H9 (cell line): ENCODE measurements at places on chromosomes 1 and 21. TPM values are rescaled to one million over a fixed set of nuclear protein-coding genes. Genes with fewer than 3 reads are reported as not detected.
A peak's percentile ranks its signal among the peaks of the same experiment; 100 is the strongest.

Gene ICOSLG
- 6.6 and 6.8 TPM in 2 replicates for total RNA-seq

Gene OR2T2
- not detected in 2 replicates for total RNA-seq

Gene F5
- total RNA-seq, result 0.04 TPM in 2 replicates

Gene NUF2
- total RNA-seq, result 25.2 and 30.7 TPM in 2 replicates

Gene FALEC
- total RNA-seq, result not detected in 2 replicates

Gene CELA3B
- total RNA-seq, result not detected in 2 replicates

Gene AHDC1
- 23.7 and 29.4 TPM in 2 replicates for total RNA-seq

Gene SMCP
- total RNA-seq, result not detected in 2 replicates

Gene ZNF648
- total RNA-seq, result 1.1 and 1.4 TPM in 2 replicates

DNA sequence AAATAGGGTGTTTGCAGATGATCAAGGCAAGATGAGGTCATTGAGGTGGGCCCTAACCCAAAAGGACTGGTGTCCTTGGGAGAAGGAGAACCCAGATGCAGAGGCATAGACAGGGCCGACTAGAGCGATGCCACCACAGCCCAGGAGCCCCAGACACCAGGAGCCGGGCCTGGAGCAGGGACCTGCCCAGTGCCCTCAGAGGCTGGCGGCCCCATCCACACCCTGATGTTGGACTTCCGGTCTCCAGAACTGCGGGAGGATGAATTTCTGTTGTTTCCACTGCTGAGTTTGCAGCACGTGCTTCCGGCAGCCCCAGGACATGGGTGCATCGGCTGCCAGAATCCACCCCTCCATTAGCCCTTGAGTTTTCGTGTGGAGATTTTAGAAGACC, 7.2 kb upstream of the ACTRT2 start:
- DNase-seq, result no peak

DNA sequence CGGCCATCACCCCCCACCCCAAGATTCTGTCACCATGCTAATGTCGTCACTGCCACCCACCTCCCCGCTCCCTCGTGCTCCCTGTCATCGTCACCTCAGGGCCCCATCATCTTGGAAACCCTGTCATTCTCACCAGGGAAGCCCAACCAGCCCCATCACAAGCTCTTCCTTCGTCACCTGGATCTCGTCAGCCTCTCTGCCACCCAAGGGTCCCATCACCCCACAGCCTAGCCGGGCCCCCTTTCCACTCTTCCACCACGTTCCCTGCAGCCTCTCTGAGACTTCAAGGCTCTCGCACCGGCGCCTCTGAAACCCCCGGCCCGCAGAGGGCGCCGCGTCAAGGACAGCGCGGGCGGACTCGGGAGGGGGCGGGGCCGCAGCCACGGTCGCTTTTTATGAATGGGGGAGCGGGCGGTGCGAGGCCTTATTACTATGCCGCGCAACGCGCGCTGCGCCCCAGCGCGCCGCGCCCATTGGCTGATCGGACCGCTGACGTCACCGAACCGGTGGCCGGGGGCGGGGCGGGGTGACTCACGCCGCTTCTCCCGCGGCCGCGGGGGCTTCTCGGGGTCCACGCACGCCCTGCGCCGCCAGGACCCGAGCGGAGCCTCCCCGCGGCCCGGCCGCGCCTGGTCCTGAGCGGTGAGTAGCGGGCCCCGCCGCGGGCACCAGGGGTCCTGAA, at the start of gene GPR3:
GPR3 (plus strand) TSS at position 527 of the 682 bp plus-strand sequence. CDS start 1,177 bp downstream, outside the sequence.
- DNase-seq, result peak; percentile 93

DNA sequence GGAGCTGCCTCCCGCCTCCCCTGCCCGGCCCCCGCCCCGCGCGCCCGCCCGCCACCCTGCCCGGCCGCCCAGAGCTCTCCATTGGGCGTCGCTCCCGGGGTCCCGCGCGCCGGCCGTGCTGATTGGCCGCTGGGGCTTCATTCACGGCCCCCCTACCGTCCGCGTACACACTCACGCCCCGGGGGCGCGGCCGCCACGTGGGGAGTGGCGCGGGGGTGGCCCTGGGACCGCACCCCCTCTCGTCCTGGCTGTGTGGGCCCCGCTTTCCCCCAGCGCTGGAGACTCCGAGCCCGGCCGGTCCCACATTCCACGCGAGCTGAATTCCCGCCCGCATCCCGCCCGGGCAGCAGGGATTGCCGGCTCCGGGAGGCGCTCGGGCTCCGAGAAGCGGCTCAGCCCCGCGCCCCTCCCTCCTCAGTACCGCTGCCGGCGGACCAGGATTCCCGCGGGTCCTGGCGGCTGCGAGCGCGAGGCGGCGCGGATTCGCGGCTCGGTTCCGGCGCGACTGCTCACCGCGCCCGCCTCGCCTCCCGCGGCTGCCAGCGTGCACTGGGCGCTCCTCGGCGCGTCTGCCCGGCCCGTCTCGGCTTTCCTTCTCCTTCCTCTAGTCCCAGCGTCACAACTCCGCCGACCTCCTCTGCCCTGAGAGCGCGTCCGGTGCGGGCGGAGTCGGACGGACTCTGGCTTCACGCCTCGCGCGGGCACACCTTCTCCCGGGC, 450 bp upstream of the POU3F1 start:
- DNase-seq, result peak; percentile 90

DNA sequence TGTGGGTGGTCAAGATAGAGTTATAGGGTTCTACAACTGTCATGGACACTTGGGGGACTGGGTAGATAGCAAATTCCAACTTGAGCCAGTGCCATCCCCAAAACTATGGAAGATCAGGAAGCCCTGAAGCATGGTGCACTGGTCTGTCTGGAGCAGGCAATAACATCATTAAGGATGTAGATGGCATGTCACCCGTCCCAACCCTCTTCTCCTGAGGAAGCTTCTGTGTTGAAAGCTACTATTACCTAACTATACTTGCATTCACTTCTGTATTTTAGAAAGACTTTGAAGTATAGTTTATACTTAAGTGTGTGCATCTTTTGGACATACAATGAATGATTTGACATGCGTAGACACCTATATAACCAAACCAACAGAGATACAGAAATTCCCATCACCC, 32.9 kb downstream of the RABIF start:
- no peak for DNase-seq

GRCh38 chr21:27275294-27275927, 308.5 kb upstream of the ADAMTS5 start:
- no peak for DNase-seq

DNA sequence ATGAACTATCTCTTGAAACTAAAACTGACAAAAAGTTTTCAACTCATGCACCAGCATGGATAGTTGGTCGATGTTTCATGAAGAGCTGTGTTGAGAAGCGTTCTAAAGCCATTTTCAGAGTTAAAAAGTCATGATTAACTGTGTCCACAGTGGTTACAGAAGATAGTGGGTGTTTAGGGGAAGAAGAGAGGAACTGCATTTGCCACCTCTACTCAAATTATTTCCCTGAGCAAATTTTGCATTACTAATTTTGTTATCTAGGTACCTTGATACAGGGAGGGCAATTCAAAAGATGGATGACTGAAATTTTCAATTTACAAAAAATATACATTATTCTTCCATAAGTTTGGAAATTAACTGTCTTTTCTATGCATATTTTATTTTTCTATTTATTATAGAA, 15.5 kb downstream of the SAMSN1 start:
- DNase-seq, result no peak

GRCh38 chr1:187275346-187275745, 446.6 kb downstream of the PLA2G4A start:
- no peak for DNase-seq

GRCh38 chr21:29656504-29657239, 283.1 kb downstream of the GRIK1 start:
- DNase-seq, result no peak

DNA sequence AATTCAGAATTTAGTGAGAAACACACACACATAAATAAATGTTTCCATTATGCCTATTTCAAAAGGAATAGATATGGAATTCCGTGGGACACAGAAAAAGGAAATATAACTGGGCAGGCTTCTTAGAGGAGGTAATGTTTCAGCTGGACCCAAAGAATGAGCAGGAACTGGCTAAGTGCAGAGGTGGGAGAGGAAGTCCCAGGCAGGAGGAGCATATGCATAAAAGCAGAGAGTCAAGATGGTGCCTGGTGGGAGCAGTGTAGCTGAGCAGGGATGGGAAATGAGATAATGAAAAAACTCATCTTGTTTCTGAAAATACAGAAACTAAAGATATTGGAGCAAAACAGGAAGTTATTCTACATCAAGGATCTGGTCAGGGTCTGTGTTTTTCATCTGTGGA, 115.2 kb upstream of the MAGI3 start:
- no peak for DNase-seq

- no peak for DNase-seq
Observed at GRCh38 chr1:51973587-51974474, 16.7 kb downstream of the RAB3B start.

DNA sequence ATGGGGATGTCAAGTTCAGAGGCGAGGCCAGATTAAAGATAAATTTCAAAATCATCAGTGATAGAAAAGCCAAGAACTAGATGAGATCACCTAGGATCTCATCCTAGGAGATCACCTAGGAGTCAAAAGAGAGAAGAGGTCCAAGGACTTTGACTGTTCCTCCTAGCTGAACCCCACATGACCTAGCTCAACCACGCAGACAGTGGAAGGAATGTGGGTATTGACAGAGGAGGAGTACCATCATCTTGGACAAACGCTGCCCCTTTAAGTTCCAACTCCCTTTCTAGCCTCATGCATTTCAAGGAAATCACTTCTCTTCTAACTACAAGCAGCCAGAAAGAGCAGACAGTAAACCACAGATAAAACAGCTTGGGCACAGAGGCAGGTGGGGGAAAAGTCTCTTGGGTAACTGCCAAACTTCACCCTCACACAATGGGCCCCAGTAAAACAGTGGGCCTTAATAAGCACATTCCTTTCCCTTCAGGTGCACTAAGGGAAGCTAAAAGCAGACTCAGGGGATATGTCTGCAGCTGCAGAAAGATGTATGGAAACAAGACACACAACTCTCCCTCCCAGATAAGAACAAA, 12.5 kb upstream of the FAM76A start:
- no peak for DNase-seq

DNA sequence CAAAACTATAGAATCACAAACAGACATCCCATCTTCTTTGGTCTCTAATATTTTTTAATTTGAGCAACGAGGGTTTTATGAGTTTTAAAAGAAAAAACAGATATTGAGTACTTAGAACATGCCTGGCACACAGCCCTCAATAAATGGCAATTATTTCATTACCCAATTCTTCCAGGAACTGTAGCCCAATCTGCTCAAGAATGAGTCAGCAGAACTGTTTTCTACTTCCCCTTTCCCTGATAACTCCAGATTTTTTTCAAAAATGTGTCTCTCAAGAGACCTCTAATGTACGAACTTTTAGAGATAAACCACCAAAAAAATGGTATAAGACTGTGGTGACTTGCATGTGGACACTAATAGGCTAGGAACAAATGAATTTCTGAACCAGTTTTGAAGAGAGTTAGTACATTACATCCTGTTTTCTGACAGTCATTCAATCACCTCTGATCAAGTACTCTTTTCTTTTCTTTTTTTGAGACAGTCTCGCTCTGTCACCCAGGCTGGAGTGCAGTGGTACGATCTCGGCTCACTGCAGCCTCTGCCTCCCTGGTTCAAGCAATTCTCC, 11.5 kb downstream of the ABL2 start:
- DNase-seq, result no peak

DNA sequence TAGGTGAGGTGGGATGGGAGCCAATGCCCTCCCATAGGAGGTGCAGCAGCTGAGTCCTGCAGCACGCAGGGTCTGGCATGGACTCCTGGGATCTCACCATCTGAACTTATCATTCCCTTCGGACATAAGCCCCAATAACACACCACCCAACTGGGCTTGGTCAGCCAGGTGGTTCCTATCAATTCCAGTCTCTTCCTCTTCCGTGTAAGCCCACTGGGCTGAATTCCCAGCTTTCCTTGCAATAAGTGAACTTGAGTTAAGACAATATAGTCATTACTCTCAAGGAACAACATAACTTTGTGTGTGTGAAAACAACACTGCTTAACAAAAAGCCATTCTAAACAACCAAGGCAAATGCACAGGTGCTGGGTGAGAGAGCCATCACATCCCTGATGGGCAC, 86.6 kb upstream of the EDN2 start:
- no peak for DNase-seq

DNA sequence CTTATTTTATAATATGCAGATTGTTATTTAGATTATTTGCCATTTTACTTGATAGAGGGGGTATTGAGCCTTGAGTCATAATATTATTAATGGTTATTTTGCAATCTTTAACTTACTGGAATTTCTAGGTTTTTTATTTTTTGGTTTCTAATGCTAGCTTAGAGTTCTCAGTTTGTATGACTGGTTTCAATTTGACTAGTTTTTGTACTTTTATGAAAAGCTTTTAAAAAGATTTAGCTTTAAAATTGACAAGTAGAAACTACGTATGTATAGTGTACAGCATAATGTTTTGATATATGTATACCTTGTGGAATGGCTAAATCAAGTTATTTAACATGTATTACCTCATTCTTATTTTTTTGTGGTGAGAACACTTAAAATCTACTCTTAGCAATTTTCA, 41.5 kb downstream of the CEP350 start:
- no peak for DNase-seq

DNA sequence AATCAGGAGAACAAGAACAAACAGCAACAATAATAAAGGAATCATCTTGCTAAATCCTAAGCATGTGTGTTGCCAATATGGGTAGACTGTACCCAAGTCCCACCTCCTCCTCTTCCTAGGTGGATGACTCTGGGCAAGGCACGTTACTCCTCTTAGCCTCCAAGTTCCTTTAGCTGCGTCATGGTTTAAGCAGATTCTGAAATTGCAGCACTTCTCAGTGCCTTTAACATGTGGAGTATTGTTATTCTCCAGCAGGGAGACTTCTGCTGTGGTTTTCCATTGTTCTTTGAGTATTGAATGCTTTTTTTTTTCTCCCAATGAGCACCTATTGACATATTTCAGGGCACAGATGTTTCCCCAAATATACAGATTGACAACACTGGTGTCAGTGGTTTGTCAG, 15.5 kb downstream of the ARHGEF10L start:
- DNase-seq, result no peak

GRCh38 chr1:26541431-26541815, 11.9 kb downstream of the RPS6KA1 start:
- no peak for DNase-seq

DNA sequence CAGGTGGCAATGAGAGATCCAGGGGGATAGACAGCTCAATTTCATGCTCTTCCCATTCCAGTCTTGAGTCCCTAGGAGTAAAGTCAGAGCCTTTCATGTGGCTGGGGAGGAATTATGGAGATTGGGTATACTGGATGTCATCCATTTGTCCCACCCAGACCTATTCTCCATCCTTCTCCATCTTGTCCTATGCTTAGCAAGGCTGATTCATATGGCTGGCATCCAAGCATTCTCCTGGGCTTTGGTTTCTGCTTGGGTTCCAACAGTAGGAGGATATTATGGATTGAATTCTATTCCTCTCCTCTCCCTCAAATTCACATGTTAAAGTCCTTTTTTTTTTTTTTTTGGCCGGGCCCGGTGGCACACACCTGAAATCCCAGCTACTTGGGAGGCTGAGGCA, 3.8 kb upstream of the CDC20 start:
- no peak for DNase-seq
